ENCODE measurements at places on chromosomes 1 and 21.

DNA sequence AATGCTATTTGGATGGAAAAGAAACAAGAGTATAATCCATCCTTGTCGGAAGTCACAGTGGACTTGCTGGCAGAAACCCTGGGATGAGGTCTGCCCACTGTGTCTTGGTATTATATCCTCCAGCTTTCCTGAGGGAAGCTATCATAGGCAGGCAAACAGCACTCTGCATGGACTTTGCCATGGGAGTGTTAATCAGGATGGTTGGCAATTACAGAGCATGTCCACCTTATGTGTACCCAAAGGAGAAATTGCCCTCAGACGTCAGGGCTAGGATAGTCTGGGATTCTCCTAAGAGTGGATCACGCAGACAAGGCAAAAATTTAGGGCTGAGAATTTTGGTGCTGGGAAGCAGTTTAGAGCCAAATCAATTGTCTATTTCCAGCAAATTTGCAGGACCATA, 184.9 kb upstream of the ESRRG start:
- DNase-seq: no peak

GRCh38 chr1:5105744-5106143, 451.3 kb downstream of the AJAP1 start:
- DNase-seq: no peak

GRCh38 chr1:170853867-170854266, 81.5 kb upstream of the MROH9 start:
- no peak for DNase-seq

- no peak for DNase-seq
These were observed 76.4 kb downstream of the FOXD2 start for GRCh38 chr1:47514229-47514628.

DNA sequence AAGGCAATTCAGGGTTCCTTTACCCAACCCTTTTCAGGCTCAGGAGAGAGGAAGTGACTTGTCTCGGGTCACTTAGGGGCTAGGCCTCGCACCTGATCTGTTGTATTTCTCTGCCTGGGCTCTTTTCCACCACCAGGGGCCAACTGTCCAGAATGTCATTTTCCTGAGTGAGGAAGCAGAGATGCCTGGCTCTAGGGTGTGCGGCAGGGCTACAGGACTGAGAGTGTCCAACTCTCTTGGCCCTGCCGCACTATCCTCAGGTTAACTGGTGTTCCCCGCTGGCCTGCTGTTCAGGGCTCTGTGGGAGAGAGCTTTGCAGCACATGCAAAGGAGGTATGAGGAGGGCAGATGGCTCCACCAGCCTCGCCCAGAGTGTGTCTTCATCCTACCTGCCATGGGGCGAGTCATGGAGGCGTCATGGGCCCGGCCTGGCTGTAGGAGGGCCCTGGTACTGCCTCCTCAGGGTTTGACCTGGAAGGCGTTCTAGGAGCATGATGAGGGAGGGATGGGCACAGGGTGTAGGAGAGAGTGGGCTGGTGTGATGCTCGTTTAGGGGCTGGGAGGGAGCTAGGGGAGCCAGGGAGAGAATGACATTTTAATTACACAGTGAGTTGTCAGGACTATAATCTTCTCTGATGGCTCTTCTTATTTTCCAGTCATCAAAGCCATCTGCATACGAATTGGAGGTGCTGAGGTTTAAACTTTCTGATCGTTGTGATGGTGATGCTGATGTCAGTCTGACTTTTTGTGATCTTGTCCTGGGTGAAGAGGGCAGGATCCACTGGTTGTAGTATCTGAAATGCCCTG, 128.3 kb downstream of the NOS1AP start:
- no peak for DNase-seq

- DNase-seq: peak; percentile 85
These were observed at the start of gene PHGDH for GRCh38 chr1:119711804-119712341. TSS of gene PHGDH (plus strand) at chr1:119711934. CDS start at chr1:119712023, 89 bp downstream.

- DNase-seq: no peak
These were observed 104.4 kb downstream of the UCHL5 start for GRCh38 chr1:192954705-192955265.

DNA sequence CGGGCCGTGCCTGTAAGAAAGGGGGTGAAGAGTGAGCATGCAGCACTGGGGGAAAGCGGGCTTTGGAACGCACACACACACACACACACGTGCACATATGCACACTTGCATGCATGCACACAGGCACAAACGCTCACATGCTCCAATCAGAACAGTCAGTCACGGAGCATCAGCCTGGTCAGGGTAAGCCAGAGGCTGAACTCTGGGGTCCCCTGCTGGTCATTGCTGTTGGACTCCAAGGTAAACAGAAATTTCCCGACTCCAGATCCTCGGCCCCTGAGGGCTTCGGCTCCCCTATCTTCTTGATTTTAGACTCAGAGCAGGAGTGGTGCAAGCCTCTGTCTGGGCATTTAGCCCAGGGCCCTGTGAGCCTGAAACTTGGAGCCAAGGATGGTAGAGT, 54.2 kb downstream of the SYT2 start:
- no peak for DNase-seq

DNA sequence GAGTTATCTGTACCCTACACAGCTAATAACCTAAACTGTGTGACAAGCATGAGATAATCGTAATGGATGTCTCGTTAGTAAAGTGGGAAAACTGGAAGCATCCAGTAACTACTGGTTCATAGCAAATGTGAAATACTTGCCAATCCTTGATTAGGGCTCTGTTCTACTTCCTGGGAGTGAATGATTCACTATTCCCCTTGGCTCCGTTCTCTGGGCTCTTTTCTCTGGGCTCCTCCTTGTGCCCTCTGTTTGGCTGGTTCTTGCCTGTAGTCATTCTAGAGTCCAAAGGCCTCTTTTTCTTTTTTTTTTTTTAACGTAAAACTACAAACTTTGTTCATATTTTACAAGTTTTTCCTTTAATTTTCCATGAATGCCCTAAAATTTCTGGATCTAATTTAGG, 465.8 kb upstream of the PLXNA2 start:
- no peak for DNase-seq

DNA sequence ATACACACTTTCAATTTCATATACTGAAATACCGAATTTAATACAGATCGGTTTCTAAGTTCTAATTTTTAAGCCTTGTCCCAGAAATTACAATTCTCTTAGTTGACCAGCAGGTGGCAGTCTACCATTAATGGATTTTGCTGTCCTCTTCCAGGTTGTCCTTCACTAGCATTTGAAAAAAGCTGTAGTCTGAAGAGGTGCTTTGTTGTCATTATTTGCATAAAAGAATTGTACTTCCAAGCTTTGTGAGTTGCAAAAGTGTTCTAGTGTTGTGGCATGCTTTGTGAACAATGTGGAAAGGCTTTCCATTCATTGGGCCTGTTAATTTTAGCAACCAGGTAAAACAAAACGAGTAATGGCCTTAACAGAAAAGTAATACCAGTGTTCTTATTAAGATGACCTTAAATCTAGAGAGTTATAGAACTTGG, 193.6 kb downstream of the RPS6KC1 start:
- no peak for DNase-seq

GRCh38 chr21:42319376-42319775, 4.2 kb upstream of the TFF3 start:
- DNase-seq: no peak

- DNase-seq: no peak
These were observed 85.9 kb downstream of the PGM1 start for GRCh38 chr1:63679076-63679475.

DNA sequence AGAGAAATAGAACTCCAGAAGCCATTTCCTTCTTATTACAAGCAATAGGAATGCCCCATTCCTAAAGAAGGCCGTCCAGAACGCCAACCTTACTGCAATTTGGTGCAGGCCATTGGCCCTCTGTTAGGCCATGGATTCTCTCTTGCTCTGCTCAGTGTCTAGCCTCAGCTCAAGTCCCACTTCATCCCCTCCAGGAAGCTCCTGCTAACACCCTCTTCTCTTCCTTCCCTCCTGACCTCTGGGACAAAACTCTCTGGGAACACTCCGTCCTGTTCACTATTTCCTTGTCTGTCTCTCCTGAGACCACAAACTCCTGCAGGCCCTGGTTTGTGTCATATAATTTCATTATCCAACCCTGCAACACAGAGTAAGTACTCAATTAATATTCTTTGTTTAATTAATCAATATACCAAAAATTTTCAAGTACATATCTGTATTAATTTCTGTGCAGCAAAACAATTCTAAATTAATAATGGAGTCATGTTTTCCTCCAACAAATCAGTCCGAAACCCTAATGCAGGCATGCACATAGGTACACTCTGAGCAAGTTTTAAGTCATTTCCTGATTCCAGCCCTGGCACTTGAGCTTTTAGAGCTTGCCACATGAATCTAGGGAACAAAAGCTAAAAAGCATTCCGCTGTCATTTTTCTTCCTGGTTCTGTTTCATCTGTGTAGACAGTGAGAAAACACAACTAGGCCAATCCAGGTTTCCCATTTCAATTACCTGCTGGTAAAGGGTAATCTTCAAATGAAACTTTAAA, 245.3 kb downstream of the SETD4 start:
- DNase-seq: no peak

DNA sequence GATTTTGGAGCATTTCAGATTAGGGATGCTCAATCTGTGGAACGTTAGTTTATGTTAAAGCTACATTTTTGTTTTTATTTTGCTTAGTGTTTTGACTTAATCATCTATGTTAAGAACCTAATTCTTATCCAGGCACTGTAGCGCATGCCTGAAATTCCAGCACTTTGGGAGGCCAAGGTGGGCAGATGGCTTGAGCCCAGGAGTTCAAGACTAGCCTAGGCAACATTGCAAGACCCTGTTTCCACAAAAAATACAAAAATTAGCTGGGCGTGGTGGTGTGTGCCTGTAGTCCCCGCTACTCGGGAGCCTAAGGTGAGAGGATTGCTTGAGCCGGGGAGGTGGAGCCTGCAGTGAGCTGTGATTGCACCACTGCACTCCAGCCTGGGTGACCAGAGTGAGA, 23.4 kb downstream of the FNBP1L start:
- DNase-seq: no peak

DNA sequence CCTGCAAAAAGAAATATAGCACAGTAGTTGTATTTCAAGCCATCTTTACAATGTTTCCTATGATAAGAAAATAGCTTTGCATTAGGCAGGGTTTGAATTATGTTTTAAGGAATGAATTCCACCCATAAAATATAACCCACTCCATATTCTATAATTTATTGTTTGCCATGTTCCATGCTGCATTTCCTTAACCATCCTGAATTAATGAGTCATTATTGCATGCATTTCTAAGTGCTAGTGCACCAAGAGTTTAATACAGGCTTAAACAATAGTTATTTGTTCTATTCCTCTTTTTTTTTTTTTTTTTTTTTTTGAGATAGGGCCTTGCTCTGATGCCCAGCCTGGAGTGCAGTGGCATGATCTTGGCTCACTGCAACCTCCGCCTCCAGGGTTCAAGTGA, 45.2 kb downstream of the MIGA1 start:
- DNase-seq: no peak

- DNase-seq: no peak
These were observed at the start of gene LCE3E for GRCh38 chr1:152566681-152567080. TSS of gene LCE3E (minus strand) at chr1:152566780. CDS start at chr1:152566208, 572 bp downstream.

DNA sequence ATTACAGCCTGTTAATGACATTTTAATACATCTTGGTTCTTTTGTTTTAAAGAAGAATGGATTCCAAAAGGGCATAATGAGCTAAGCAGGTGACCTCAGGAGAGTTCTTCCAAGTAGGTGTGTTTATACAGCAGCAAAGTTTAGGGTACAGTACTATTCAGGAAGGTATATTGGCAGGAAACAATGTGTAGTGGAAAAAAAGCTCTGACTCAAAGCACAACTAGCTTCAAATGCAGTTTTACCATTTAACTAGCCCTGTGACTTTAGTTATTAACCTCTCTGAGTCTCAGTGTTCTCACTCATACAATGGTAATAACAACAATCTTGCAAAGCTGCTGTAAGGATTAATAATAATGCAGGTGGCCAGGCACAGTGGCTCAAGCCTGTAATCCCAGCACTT, 29.9 kb downstream of the FAF1 start:
- DNase-seq: peak; percentile 22

GRCh38 chr1:160207771-160208556, 2.8 kb downstream of the PEA15 start:
- no peak for DNase-seq

DNA sequence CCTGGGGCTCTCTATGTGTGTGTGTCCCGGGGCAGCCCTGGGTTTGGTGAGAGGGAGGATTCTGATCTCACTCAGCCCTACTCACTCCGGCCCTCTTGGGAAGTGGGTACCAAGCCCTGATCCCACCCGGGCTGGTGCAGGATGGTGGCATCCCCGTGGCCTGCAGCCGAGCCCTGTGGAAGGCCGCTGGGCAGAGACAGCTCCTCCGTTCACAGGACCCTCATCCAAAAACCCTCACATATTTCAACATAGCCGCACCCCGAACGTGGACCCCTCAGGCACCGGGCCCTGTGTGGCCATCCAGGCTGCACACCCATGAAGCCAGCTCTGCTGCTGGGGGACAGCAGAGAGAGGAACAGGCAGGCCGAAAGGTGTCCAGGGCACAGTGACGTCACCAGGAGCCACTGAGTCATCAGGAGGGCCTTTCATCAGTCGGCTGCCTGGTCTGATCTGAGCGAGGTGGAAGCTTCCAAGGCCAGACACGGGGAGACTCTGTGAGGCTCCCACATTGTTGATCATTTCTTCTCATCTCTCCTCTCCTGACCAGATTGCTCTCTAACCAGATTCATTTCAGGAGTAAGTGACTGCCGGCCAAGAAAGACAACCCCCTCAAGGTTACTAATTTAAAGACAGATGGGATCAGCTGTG, 16.2 kb upstream of the GPR157 start:
- no peak for DNase-seq

GRCh38 chr1:230399321-230400006, 26.7 kb downstream of the PGBD5 start:
- DNase-seq: no peak

DNA sequence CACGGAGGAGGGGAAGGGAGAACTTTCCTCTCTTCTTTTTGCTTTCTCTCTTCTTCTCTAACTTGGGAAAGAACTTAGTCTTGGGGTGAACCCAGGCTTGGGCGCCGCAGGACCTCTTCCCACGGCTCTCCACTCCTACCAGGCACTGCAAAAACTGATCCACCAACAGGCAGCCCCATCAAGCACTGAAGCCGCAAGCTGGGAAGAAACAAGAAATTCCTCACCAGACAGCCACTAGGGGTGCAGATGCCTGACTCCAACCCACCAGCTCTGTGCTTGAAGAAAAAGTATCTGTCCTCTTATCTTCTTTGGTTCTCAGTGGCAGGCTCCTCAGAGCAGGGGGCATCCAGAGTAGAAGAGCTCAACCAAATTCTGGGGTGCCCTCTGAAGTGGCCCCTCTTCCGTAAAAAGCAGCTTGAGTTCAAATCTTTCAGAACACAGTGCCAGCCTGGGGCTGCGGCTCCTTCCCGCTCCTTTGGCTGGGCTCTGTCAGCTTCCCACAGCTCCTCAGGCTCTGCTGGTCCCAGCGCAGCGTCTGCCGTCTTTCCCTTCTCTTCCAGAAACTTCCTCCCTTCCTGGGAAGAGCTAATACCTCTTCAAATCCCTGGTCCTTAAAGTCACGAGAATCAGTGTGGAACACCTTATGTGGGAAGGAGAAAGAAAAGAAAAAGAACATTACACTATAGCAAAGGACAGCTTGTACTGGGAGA, 2.4 kb downstream of the SLC41A1 start:
- no peak for DNase-seq

All from T-helper 1 cell (primary cell).